KG1 (cell line): ENCODE measurements at places on chromosomes 3 and 15.

- no peak for DNase-seq
These were observed 228.8 kb upstream of the BHLHE40 start for GRCh38 chr3:4750306-4750968.

DNA sequence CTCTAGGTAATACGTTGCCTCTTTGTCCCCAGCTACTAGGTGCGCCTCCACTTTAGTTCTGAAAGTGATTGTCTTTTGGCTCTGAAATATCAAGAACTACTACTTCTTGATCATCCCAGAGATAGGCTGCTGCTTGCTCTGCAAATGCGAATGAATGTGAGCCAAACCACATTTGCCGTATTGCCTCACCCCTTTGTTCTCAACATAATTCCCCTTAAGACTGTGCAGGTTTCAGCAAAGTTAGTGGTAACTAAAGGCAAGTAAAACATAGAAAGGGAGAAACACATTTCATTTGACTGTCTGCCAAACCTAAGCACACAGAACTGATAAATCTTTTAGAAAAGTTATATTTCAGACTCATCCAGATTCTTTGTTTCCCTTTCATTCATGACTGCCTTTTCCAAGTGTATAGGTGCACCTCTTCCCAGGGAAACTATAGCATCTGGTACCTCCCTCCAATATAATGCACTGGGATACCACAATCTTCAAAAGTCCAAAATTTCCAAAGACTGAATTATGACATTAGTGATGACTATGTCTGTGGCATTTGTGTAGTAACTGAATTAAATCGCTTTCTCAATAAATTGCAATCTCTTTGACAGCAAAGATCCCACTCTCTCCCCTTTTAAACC is 720.6 kb upstream of the CBLB start:
- DNase-seq, result no peak

GRCh38 chr3:15107075-15107947 is 8.4 kb upstream of the RBSN start:
- DNase-seq, result no peak

DNA sequence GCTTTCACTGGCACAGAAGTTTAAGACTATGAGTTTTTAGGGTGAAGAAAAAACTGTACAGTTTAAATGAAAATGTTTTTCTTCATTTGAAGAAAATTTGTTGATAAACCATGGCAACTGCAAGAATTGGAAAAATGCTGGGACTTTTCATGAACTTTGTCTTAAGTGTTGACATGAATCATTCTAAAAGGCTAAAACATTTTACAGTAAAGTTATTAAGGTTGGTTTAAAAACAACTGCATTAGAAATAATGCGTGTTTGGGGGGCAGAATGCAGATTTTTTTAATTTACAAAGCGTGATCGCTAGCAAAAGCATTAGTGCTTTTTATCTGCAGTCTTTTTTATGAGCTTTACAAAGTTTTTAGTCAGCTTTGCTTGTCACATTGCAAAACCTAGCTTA is 601.9 kb upstream of the TGFBR2 start:
- DNase-seq, result no peak

DNA sequence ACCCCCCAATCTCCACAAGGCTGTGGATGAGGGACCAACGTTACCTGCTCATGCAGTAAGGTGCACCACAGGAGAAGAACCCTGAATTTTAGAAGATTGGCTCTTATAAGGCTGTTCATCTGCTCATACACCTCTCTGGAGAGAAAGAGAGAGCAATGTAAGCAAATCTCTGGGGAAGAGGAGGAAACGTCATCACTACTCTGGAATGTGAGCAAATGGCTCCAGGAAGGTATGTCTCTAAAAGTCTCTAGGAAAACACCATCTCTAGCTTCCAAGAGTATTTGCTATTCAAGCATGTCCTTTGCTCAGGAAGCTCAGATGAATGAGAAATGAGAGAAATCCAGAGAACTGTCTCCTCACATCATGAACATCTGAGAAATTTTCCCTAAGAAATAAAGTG is 235.4 kb downstream of the TBL1XR1 start:
- no peak for DNase-seq

DNA sequence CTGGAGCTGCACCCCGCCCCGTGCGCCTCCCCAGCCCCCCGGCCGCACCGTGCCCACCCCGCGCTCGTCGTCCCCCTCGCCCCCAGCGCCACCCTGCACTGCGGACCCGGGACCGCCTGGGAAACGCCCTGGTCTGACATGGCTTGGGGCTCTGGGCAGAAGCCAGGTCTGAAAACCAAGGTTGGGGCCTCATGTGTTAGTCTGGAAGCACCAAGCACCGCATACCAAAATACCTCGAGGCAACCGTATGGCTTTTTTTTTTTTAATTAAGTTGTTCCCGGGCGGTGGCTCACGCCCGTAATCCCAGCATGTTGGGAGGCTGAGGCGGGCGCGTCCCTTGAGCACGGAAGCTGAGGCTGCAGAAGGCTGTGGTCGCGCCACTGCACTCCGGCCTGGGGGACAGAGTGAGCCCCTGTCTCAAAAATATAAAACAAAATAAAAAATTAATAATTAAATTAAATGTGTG is 91.5 kb upstream of the CHD2 start:
- DNase-seq, result no peak

GRCh38 chr15:71595846-71596553 is 214.4 kb upstream of the NR2E3 start:
- no peak for DNase-seq

DNA sequence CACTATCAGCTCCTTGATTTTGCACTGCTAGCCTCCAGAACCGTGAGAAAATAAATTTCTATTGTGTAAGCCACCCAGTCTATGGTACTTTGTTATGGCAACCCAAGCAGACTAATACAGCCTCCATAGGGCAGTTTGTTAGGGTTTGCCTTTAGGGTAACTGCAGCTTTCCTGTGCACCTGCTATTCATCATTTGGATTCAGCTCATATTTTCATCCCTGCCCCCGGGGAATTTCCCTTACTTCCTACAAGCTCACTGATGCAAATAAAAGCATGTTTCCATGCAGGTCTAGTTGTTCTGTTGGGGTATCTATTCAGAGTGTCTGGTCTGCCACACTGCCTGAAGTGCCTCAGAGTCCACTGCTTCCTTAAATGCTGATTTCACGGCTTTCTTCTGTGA is 48.6 kb upstream of the ATOSA start:
- no peak for DNase-seq

- DNase-seq, result no peak
These were observed 77.5 kb upstream of the STRIT1 start for GRCh38 chr3:155370764-155371503.

- DNase-seq, result no peak
These were observed 26.2 kb downstream of the PCSK6 start for GRCh38 chr15:101463270-101463669.

GRCh38 chr3:52110502-52110901 is 43.7 kb downstream of the POC1A start:
- no peak for DNase-seq

DNA sequence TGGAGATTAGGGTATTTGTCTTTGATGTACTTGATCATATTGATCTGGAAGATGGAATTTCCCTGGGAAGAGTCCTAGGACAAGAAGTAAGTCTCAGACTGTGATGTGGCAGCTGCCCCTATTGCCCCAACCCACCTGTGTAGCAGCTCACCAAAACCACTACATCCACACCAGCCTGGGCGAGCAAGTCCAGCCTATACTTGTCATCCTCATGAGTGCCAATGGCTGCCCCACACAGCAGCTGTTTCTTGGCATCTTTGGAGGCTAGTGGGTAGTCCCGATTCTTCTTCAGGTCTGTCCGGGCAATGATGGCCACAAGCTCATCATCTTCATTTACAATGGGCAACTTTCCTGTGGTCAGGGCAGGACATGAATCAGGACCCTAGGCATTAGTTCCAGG is 2.7 kb downstream of the IMPDH2 start:
- no peak for DNase-seq

- no peak for DNase-seq
These were observed 20.1 kb upstream of the FSTL1 start for GRCh38 chr3:120470870-120471269.

GRCh38 chr15:93189561-93189960 is 100.5 kb upstream of the RGMA start:
- DNase-seq, result no peak

DNA sequence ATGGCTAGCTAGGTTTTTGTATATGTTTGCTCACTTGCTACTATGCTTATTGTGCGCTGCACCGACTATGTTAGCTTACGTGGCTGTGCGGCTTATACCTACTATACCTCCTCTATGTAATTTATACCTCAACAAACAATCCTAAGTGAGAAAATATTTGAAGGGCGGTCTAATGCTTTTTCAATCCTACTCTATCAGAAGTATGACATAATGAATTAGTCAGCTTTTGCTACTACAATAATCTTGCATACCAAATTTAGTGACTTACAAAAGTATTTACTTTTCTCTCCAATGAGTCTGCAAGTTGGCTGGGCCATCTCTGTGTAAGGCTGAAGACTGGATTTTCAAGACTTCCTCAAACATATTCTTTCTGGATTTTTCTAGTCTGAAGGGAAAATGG is 391.2 kb upstream of the NECTIN3 start:
- no peak for DNase-seq

DNA sequence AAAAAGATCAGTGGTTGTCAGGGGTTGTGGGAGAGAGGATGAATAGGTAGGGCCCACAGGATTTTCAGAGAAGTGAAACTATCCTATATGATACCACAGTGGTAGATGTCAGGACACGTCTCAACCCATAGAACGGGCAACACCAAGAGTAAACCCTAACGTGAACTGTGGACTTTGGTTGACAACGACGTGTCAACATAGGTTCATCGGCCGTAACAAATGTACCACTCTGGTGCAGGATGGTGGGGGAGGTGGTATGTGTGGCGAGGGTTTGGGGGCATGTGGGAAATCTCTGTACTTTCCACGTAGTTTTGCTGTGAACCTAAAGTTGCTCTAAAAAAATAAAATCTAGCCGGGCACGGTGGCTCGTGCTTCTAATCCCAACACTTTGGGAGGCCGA is 13.0 kb upstream of the PIGZ start:
- DNase-seq, result no peak

DNA sequence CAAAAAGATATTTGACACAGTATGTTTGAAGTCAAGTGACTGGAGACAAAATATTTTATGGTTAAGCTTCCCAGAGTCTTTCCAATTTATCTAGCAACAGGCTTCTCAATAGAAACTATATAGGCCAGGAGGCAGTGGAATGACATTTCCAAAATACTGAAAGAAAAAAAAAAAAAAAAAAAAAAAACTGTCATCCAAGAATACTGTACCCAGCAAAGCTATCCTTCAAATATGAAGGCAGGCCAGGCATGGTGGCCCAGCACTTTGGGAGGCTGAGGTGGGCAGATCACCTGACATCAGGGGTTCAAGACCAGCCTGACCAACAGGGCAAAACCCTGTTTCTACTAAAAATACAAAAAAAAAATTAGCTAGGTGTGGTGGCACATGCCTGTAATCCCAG is 20.9 kb downstream of the NME9 start:
- no peak for DNase-seq

DNA sequence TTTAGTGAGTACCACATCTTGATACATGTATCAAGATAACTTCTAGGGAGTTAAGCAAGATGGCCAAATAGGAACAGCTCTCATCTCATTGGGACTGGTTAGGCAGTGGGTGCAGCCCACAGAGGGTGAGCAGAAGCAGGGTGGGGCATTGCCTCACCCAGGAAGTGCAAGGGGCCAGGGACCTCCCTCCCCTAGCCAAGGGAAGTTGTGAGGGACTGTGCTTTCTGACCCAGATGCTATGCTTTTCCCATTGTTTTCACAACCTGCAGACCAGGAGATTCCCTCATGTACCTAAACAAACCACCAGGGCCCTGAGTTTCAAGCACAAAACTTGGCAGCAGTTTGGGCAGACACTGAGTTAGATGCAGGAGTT is 665.0 kb upstream of the CBLB start:
- peak; percentile 85 for DNase-seq

- DNase-seq, result no peak
These were observed 106.1 kb downstream of the ROBO2 start for GRCh38 chr3:77146004-77146403.

- DNase-seq, result no peak
These were observed 44.4 kb upstream of the C3orf38 start for GRCh38 chr3:88105325-88105724.

- no peak for DNase-seq
These were observed 1.1 kb upstream of the RNU6-1 start for GRCh38 chr15:67840749-67841512.

GRCh38 chr15:56767315-56767714 is 34.0 kb upstream of the ZNF280D start:
- no peak for DNase-seq

DNA sequence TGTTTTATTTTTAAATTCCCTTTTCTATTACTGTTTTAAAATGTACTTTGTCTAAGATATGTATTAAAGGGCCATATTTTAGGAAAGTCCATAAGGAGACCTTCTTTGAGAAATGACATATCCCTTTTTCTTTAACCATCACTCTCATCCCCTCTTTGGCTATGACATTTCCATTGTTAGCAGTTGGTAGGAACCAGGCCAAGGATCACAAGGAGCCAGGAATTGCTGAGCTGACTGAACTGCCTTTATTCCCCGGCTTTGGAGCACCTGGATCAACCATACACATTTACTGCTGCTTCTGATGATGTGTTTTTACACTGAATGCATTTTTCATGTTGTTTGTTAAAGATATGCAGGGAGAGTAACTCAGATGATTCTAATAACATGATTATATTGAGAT is 79.7 kb downstream of the HHLA2 start:
- DNase-seq, result no peak

- no peak for DNase-seq
These were observed 4.4 kb downstream of the ITIH3 start for GRCh38 chr3:52798978-52799476.

DNA sequence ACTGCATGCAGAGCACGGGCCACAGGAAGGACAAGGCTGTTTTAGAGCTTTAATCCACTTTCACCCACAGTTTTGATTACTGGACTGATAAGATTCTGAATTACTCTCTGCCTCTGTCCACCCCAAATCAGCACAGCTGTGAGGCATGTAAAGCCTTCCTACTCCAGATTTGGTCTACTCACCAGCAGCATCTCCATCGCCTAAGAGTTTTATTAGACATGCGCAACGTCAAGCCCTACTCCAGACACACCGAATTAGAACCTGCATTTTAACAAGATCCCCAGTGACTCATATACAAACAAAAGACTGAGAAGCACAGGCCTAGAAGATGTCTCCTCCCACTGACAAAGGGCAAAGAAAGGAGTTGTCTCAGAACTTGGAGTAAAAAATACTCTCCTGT is 221.2 kb downstream of the TUSC7 start:
- no peak for DNase-seq

GRCh38 chr3:111715911-111716523 is 120.9 kb upstream of the ZBED2 start:
- DNase-seq, result no peak

DNA sequence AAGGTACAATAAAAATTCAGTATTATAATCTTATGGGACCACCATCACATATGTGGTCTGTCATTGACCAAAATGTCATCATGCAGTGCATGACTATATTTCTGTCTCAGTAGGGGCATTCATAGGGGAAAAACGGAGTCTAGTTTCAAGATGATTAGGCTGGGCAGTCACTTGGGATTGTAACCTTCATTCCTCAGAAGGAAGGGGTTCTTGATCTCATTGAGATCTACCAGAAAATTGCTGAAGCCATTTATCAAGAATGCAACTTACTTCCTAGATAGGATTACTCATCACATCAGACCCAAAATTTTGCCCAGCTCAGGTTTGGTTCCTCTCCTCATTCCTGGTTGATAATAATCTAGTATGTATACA is 37.3 kb downstream of the BTD start:
- DNase-seq, result no peak

- no peak for DNase-seq
These were observed 8.4 kb upstream of the CMTM7 start for GRCh38 chr3:32383136-32383711.
